ENCODE measurements at places on chromosomes 4 and X. TPM values are rescaled to one million over a fixed set of nuclear protein-coding genes. Genes with fewer than 3 reads are reported as not detected.

- DNase-seq = no peak
Measured at GRCh38 chrX:147069926-147070325, 255.4 kb upstream of the CXorf51A start.

DNA sequence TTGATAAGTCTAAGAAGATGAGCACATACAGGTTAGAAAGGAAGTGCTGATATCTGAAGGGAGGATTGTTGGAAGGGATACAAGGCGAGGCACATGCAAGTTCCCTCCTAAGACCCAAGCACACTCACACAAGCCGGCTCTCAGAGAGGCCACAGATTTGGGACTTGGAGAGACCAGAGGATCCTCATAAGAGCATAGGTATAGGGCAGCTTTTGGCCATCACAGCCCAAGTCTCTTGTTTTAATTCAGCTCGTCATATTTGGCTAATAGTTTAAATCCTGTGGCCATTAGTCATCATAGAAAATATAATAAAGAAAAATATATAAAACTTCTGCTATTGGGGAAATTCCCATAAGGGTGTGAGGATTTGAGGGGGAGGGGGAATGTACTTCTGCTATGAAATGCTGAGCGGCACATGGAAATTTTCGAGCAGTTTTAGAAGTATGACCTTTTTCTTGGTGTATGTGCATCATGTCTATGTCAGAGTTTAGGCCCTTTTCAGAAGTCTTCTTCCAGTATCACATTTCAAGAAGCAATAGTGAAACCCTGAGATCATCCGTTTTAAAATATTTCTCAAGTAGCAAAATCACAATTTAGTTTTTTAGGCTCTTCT, 97.7 kb downstream of the NFKB1 start:
- DNase-seq = no peak

GRCh38 chrX:9698576-9698975, 67.1 kb downstream of the GPR143 start:
- no peak for DNase-seq

DNA sequence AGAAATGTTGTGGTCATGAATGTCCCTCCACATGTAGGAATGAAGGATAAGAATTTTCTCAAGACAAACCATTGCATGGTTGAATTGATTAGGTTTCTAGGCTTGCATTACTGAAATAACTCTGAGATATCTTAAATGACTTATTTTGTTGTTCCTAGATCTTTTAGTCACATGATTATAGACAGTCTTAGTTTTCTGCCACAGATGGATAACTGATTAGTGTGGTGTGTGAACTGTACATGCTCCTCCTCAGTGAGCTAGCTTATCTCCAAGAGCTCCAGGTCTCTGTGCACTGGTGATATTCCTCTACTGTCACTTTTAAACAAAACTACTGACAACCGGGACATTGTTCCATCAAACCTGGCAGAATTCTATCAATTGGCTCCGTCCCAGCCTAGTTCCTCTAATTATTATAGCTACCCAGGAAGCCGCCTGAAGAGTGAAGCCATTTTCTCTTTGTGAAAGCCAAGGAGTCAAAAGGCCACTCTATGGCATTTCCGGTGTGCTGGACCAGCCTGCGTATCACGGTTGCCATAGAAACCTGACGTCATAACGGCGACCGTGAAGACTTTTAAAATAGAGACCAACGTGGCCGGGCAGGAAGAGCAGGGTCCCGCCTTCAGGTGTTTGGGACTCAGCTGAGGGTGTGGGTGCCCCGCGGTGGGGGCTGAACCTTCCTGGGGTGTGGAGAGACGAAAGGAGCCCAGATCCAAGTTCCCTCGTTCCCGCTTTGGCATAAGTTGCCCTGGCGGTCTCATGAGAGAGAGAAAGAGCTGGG, 28.1 kb downstream of the BEX3 start:
- DNase-seq = peak; percentile 6

DNA sequence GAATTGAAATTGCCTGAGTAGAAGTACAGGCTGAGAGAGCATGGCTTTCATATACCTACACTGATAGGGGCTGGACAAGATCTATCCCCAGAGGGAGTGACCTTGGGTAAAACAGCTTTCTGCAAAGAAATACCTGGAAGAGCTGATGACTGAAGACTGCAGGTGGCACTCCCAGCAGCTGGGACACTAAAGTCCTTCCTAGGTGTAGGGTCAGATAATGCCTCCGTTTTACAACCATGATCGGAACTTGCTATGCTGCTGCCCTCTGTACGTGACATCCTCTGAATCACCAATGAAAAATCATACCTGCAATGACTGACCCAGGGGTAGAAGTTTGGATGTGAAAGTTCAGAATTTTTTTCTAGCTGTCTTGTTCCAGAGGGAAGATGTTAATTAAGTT, 107.2 kb upstream of the WDR1 start:
- no peak for DNase-seq

DNA sequence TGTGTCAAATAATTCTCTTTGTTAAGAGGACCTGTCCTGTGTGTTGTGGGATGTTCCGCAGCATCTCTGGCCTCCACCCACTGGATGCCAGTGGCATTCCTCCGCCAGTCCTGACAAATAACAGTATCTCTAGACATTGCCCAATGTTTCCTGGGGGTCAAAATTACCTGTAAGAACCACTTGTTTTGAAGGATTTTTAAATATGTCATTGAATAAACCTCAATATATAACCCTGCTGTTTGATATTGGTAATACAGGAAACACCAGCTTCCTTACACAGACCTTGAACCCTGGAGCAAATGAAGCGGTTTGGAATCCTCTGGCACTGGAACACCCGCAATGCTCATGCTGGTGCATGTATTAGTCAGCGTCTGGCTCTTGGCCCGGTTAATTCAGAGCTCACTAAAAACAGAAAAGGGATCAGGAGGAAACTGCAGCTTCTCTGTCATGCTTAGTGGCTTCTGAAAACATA, 101.3 kb downstream of the TBL1X start:
- DNase-seq = no peak

- DNase-seq = no peak
Measured at GRCh38 chr4:79657379-79657778, 249.4 kb upstream of the GK2 start.

GRCh38 chrX:124717537-124717936, 371.2 kb downstream of the SH2D1A start:
- no peak for DNase-seq

DNA sequence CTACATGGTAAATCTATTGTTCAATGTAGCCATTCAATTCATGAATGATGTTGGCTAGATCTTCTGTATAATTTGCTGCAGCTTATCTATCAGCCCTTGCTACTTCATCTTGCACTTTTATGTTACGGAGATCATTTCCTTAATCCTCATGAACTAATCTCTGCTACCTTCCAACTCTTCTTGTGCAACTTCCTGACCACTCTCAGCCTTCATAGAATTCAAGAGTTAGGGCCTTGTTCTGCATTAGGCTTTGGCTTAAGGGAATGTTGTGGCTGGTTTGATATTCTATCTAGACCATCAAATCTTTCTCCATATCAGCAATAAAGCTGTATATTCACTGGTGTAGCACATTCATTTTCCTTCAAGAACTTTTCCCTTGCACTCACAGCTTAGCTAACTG, 36.7 kb upstream of the MAP9 start:
- no peak for DNase-seq

DNA sequence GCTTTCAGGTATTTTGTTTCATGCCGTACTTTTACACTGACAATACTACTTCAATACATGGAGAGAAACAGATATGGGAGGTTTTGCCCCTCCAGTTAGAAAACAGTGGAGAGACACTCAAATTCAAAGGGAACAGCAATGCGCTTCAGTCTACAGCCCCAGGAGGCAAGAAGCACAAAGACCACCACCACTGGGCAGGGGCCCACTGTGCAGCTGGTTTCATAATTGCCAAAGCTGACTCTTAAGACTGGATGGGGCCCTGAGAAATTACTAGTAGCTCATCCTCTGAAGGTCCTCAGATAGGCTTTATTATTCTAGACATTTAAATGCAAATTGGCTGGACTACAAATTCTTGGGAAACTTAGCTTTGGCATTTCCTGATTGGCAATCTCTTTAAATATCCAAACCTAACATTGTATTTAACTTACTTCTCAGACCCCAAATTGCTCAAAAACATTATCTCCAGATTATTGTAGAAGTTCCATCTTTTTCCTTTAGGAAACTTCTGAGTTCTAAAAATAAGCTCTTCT, 85.9 kb upstream of the GPR34 start:
- no peak for DNase-seq

DNA sequence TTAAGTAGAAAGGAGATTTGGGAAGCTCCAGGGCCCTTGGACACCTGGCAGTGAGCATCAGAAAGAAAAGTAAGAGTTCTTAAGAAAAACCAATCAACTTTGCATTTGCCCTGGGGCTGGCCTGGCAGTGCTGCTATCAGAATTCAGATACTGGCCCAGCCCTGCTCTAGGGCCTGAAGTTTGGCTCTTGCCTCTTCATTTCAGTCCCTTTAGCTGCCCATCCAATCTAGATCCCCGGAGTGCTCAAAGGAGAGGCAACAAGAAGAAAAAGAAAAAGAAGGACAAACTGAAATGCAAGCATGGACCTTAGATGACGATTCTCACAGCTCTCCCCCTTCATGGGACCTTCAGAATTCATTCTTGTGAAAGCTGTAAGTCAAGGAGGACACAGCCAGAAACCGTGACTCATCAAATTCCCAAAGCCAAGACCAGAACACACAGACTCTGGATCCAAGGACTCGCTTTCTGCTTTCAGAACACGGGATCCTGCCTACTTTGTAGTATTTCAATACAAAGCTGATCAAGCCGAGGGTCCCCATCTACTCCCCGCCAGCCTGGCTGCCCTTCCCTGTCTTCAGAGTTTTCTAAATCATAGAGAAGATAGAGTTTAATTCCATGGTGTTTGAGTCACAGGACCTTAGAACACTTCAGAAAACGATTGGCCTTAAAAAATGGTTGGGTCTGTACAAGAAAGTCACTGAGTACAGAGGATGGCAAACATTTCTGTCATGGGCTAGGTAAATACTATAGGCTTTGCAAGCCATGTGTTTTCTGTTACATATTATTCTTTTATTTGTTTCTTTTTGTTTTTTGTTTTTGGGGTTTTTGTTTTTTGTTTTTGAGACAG, 103.7 kb downstream of the RBM47 start:
- DNase-seq = no peak

- DNase-seq = no peak
Measured at GRCh38 chr4:98284640-98285046, 23.5 kb downstream of the RAP1GDS1 start.

DNA sequence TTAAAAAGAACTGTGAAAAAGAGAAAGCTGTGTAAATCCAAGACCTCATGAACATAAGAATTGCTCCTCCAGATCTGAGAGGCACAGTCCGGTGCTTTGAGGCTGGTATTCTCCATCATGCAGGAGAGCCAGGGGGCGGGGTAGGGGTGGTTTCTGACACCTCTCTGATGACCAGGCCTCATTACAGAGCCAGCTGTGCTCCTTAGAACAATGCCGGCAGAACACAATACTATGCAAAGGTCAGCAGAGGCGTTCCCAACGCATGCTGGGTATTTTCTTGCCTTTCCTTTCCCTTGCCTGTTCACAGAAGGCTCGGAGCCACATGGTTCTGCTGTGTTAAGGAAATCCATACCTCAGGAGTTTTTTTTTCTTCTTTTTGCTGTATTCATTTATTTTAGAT, 91.2 kb upstream of the SOD3 start:
- DNase-seq = no peak

- DNase-seq = no peak
Measured at GRCh38 chrX:106022238-106022637, 16.3 kb downstream of the SERPINA7 start.

DNA sequence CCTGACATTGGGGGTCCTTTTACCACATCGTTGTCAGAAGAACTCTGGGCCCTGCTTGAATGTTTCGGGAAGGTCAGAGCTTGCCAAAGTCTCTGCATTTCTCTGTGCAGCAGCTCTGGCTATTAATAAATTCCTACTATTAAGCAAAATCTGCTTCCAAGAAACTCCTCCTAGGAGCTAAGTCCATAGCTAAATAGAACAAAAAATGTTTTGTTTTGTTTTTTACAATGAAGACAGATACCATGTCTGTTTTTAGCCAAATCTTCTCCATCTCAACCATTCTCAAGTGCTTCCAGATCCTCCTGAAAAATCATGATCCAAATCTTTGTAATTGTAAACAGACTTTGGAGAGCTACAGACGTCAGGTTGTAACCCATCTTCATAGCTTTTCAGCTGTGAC, 161.6 kb downstream of the SPATA18 start:
- no peak for DNase-seq

GRCh38 chr4:88725986-88726385, 28.4 kb upstream of the NAP1L5 start:
- DNase-seq = no peak

GRCh38 chrX:71619193-71619592, 882 bp upstream of the CXCR3 start:
- DNase-seq = peak; percentile 72

GRCh38 chr4:70559924-70560323, 32.1 kb upstream of the AMBN start:
- no peak for DNase-seq

DNA sequence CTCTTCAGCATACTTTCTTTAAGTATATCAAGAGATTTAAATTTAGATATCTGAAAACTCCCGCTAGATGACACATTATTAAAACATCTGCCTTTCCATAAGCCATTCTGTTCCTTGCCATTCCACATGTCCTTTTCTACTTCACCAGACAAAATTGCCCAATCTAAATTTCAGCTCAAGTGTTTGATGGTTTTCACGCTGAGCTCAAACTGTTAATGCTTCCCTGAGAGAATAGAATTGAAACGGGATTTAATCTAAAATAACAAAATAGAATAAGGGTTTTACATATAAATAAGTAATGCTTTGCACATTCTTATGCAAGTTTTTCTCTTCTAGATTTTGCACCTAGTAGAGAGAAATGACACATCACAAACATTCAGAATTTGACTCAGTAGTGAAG, 764.5 kb upstream of the TENM3 start:
- no peak for DNase-seq

GRCh38 chr4:101252721-101253120, 94.6 kb downstream of the PPP3CA start:
- no peak for DNase-seq

DNA sequence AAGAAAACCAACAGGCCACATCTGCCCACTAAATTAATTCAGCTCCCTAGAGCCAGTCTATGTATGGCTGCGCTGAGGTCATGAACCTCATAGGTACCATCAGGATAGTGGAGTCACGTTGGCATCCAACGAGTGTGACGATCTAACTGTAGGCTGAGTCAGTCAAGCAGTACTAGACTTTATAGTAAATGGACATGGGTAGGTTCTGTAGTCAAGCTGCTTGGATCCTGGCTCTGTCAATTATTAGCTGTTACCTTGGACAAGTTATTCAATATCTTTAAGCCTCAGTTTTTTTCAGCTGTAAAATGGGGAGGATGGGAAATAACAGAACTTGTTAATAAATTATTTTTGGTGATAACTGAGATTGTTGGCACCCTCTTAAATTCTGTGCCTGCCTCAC, 432.4 kb upstream of the RASGEF1B start:
- DNase-seq = no peak

VCX3A gene
- not detected for total RNA-seq

SLC25A4 gene
- total RNA-seq = 11.8 TPM

NHSL2 gene
- 1.1 TPM for total RNA-seq

SASH3 gene
- total RNA-seq = 140 TPM

SMARCA1 gene
- total RNA-seq = not detected

RBBP7 gene
- total RNA-seq = 163 TPM

PLP1 gene
- total RNA-seq = not detected

SLC25A14 gene
- total RNA-seq = 14.1 TPM

ANTXR2 gene
- total RNA-seq = 18.2 TPM

F8A2 gene
- not detected for total RNA-seq

ADAMTS3 gene
- total RNA-seq = not detected

HPGD gene
- total RNA-seq = 1.4 TPM

ARSJ gene
- total RNA-seq = not detected

FTSJ1 gene
- total RNA-seq = 105 TPM

CLTRN gene
- total RNA-seq = 0.42 TPM

GUCY1B1 gene
- total RNA-seq = 0.18 TPM

DMRTC1 gene
- total RNA-seq = not detected

Data from CD8-positive, alpha-beta memory T cell (primary cell).